Bone marrow (tissue), 2 donors: ENCODE measurements at places on chromosomes 7 and 10.

DNA sequence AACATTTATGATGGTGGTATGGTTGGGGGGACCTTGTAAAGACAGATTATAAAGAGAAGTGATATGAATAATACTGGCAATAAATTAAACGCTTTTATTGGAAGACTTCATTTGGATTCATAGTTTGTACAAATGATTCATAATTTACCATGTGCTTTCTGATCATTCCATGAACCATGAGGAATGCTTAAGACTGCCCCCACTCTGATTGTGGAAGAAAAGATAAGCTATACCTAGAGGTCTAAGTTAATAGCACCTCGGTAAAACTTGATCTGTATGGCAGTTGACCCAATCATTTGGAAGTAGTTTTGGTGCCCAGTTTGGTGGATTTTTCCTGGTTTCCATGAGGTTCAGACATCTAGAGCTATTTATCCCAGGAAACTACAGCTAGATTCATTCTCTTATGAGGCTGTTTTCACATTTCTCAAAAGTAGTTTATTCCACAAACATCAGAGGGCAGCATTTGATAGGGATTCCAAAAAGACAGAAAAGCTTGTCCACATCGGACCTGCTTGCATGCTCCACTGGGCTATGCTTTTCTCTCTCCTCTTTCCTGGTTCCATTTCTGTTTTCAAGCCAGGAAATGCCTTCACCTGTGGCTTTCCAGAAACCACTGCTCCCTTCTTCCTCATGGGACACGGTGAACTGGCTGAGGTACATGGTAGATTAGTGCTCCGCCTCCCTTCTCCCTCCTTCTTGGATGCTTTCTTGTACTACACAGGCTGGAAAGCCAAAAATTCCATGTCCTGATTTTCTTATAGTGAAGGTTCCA is 29.2 kb downstream of the TFAM start:
- DNase-seq = no peak

- DNase-seq = peak; percentile 38
Measured at GRCh38 chr7:142797391-142798377, 26.9 kb downstream of the PRSS2 start.

GRCh38 chr10:692682-693351 is 3.3 kb upstream of the DIP2C start:
- no peak for DNase-seq

- DNase-seq = no peak
Measured at GRCh38 chr7:127704211-127704610, 52.2 kb downstream of the SND1 start.

DNA sequence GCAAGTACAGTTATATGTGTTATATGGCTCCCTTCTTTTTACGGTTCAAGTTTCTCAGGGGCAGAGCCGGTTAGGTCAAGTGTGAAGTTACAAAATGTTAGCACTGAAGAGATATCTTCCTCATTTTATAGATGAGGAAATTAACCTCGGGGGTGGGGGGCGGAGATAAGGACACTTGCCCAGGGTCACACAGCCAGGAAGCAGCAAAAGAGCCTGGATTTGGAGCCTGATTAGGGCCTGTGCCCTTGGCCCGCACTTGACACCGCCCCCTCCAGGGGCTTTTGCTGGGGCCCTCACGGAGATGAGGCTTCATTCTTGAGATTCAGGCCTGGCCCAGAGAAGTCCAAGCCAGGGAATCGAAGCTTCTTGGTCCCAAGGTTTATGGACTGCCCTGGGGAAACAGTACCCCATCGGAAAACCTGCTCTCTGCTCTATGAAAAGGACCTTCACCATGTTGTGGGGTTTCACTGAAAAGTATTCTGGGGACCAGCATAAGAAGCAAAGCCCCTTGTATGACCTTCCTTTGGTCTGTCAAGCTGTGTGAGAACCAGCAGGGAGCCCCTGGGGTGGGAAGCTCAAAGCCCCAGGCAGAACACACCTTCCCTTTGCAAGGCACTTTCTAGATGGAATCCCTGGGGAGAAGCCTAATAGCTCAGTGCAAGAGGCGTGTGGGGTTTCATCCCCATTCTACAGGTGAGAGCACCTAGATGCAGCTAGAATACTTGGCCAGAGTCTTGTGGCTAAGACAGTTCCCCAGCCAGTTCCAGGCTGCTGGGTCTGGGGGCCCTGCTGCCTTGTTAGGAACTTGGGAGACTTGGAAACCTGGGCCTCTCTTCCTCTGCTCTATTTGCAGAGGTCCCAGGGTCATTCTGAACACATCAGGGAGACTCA is 21.9 kb downstream of the UNC5B start:
- DNase-seq = no peak

DNA sequence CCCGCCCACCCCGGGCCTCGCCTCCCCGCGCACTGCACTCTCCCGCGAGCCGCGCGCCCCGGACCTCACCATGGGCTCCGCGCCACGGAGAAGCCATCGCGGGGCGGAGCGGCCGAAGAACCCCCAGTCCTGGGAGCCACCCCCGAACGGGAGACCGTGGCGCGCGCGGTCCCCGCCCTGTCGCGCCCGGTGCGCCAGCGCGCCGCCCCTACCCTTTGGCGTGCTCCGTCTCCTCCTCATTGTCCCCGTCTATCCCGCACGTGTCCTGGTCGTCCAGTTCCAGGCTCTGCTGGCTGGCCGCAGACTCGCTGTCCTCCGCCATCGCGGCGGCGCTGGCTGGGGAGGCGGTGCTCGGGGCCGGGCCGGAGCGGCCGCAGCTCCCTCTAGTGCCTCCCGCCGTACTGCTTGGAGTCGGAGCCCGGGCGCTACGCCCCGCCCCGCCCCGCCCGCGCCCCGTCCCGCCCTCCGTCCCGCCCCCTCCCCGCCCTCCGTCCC is at the start of gene NMT2:
NMT2 (minus strand) TSS at position 403 of the 495 bp plus-strand sequence; CDS start at position 322, 81 bp downstream.
- DNase-seq = peak; percentile 75

- DNase-seq = no peak
Measured at GRCh38 chr7:2663121-2663886, 24.7 kb upstream of the AMZ1 start.

- no peak for DNase-seq
Measured at GRCh38 chr7:96728139-96728538, 18.5 kb upstream of the SEM1 start.

- DNase-seq = no peak
Measured at GRCh38 chr7:1769286-1770200, 99.5 kb downstream of the ELFN1 start.

- no peak for DNase-seq
Measured at GRCh38 chr10:35882422-35883150, 240.5 kb upstream of the FZD8 start.

- DNase-seq = no peak
Measured at GRCh38 chr10:73251683-73252444, 580 bp downstream of the MRPS16 start.

- DNase-seq = no peak
Measured at GRCh38 chr10:88413412-88413811, 169.7 kb downstream of the RNLS start.

- no peak for DNase-seq
Measured at GRCh38 chr7:151351027-151351426, 9.4 kb downstream of the NUB1 start.

GRCh38 chr7:110534241-110534931 is 556.5 kb upstream of the LRRN3 start:
- no peak for DNase-seq

DNA sequence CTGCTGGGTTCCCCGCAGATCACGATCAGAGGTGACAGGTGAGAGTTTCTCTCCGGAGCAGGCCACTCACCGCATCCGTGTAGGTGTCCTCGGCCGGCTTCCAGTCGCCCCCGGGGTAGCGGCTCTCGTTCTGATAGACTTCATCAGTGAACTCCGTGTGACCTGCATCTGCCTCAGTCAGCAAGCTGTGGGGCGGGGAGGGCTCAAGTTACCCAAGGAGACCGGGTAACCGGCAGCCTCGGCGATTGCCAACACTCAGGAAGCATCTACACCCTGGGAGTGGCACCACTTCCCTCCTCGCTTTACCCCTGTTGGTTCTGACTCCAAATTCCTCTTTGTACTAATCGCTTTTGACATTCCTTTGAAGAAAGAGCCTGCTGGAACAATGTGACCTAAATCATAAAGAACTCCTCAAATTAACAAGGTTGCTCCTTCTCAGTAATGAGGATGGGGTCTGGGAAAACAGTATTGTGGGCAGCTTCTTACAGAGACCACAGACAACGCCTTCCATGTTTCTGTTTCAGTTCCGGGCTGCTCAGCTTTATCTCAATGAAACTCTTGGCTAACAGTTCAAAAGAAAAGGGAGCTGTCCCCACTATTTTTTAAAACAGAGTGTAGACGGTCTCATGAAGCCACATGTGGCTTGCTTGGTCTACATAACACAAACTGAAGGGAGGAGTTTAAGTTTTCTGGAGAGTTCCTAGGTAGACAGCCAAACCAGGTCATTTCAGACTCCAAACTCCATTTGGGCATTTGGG is 118.1 kb downstream of the MYOF start:
- DNase-seq = no peak

- DNase-seq = no peak
Measured at GRCh38 chr10:61100887-61101286, 156.9 kb upstream of the RHOBTB1 start.

- DNase-seq = no peak
Measured at GRCh38 chr7:45026013-45026412, 26.0 kb downstream of the CCM2 start.

DNA sequence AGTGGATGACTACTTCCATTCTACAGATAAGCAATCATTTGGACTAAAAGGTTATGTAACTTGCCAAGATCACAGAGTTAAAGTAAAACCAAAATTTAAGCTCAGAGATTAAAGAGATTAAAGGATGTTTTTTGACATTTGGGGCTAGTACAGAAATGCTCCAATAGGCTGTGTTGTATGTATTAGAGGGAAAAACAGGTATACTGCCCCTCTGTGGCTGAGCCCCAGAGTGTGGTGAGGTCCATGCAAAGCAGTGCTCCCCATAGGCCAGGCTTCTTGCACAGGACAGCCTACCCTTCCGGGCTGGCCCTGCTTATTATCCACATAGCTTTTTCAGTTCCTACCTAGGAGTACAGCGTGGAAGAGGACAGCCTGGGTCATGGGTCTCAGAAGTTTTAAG is 322.8 kb downstream of the POM121L12 start:
- DNase-seq = no peak

GRCh38 chr7:13240349-13240748 is 552.9 kb downstream of the ARL4A start:
- DNase-seq = no peak

DNA sequence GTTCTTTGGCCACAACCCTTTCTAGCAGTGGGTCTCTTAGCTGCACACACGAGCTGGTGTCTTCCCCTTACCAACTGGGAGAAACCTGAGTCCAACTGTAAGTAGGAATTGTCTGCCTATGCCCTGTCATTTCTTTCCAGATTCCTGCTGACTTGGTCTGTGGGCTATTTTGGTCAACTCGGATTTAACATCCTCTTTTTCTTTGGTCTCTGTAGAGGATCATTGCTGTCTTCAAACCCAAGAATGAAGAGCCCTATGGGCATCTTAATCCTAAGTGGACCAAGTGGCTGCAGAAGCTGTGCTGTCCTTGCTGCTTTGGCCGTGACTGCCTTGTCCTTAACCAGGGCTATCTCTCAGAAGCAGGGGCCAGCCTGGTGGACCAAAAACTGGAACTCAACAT is 10.3 kb downstream of the PI4K2A start:
- DNase-seq = no peak

DNA sequence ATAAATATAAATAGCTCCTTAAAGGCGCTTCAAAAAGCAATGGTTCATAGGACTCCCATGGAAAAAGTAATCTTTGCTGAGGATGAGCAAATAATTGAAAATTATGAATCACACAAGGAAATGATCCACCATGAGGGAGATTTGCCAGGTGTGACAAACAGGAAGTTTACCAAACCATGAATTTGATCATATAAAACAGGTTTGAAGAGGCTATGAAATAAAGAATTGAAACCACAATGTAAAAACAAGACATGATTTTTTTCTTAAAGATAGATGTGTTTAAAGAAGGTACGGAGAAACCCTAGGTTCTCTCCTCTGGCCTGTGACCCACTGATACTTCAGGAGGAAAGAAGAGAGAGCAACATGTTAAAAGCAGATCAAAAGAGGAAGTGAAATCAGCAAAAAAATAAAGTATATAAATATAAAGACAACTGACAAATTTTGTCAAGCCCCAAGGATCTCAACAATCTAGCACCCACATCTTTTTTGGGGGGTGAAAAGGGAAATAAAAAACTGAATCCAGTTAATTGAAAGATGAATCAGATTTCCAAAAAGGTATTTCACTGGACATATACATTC is 111.3 kb upstream of the ASAH2 start:
- peak; percentile 51 for DNase-seq

- no peak for DNase-seq
Measured at GRCh38 chr10:12327074-12327473, 22.3 kb upstream of the CAMK1D start.
